ENCODE measurements at places on chromosomes 12 and 14.

GRCh38 chr12:65649126-65649525 is 175.2 kb upstream of the HMGA2 start:
- DNase-seq, result no peak

DNA sequence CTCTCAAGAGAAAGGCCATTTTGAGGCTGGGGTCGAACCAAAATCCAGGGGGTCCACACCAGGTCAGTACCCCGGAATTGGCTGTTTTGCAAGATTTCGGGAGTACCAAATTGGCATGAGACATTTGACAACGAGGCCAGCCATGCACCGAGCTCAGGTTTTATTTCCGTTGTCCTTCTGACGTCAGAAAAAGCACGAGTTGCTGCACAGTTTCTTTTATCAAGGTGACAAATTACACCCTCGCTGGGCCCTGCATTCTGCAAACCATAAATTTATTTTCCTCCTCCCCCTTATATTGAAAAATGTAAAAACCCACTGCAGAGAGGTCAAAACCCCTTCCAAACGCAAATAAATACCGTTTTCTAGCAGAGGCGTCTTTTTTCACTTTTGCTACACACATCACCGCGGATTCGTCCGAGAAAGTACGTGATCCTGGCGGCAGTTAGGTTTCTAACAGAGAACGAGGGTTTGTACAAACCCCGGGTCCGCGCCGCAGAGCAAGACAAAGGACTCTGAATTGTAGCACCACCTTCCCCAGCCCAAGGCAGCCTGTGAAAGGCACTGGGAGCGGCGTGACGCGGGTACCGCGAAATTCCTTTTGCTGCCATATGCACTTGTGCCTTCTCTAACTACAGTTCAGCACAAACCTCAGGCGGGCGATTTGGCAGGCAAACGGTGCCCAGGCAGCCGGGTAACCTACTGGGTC is 1.8 kb downstream of the SLC38A1 start:
- peak; percentile 33 for DNase-seq

- DNase-seq, result no peak
Observed at GRCh38 chr14:97077253-97077653, 280.1 kb downstream of the VRK1 start.

DNA sequence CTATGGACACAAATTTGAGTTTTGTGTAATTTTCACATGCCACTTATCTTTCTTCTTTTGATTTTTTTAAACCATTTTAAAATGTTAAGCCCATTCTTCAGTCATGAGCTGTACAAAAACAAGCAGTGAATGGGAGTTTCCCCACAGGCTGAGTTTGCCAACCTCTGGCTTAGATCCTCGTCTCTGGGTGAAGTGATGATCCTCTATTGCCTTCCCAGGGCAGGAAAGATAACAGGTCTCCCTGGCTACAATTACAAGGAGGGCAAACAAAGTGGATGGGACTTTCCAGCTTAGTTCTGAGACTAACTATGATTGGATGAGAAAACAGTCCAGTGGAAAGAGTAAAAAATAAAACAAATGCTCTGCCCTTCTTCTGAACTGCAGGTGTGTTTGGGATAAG is 203.7 kb downstream of the SPTSSA start:
- no peak for DNase-seq

DNA sequence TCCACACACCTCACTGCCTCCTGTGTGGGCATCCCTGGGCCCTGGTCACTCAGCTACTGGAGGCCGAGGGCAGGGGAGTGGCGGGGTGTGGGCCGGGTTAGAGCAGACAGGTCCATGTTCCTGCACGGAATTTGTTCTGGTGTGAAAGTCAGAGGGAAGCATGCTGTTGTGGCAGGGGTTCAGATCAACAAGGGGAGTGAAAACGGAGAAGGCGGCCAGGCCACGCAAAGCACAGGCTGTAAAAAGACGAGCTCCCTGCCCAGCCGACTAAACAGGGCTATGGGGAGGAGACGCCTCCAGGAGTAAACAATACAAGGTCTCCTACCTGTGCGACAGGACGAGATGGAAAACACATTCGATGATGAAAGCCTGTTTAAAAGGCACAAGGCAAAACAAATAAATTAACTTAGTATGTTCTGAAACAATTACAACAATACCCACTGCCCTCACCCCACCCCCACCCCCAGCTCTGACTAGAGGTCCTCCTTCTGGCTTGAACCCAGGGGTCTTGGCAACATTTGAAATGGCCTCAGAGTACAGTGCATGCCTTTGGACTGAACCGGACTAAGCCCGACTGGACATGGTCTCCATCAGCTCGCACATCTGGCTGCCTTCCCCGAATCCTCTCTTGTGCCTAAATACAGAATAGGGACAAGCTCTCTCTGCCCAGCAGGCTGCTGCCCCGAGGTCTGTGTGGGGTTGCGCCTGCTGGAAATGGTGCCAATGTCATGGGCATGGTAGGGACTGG is 274.9 kb upstream of the DIO3 start:
- DNase-seq, result no peak

- no peak for DNase-seq
Observed at GRCh38 chr12:16523284-16523950, 82.5 kb downstream of the LMO3 start.

- no peak for DNase-seq
Observed at GRCh38 chr14:106209755-106210154, 683.4 kb downstream of the TMEM121 start.

DNA sequence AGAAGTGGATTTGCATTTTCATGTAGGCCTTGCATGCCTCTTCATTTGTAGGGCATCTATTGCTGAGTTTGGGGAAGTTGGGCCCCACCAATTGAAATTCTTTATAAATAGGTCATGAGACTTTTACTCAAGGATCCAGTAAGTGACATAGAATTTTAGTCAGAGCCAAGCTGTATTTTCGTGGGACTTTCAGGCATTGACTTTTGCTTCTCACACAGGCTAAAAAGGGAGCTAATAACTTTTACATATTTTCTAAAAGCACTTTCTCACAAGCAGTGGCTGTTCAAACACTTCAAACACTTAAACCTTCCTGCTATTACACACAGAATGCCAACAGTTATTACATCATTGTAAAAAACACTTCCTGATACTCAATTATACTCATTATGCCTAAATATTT is 260.5 kb downstream of the MSRB3 start:
- no peak for DNase-seq

- DNase-seq, result no peak
Observed at GRCh38 chr12:120721866-120722265, 3.8 kb upstream of the ACADS start.

DNA sequence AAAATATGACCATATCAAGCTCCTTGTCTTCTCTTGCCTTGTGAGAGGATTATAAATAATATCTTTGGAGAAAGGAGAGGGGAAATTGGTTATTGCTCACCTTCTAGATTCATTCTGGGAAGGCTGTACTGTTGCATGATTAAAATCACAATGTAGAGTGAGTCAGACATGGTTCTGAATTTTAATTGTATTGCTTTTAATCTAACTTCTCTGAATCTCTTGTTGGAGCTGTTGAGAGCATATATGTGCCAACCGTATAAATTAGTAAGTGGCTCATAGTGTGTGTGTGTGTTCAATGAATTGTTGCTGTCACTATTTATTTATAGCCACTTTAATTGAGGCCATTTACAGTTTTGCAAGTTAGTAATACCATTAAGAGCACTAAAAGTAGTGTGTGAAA is 56.1 kb downstream of the KCNJ8 start:
- DNase-seq, result no peak

- DNase-seq, result no peak
Observed at GRCh38 chr14:91723501-91723900, 8.4 kb downstream of the CATSPERB start.

DNA sequence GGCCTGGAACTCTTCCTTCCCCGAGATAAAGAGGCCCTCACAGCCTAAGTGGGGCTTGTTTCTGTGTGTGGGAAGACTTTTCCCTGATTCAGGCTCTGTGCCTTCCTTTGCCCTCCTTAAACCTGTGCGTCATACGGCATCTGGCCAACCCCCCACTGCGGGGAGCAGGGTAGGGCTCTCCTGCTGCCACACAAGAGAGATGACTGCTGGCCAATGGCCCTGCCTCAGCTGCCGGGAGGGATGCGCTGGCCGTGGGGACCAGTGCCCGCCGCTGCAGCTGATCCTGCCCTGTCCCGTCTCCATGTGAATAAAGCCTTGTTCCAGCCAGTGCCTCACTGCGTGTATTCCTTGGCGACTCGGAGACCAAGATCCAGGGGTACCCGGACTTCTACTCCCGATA is 42.5 kb upstream of the BEGAIN start:
- no peak for DNase-seq

DNA sequence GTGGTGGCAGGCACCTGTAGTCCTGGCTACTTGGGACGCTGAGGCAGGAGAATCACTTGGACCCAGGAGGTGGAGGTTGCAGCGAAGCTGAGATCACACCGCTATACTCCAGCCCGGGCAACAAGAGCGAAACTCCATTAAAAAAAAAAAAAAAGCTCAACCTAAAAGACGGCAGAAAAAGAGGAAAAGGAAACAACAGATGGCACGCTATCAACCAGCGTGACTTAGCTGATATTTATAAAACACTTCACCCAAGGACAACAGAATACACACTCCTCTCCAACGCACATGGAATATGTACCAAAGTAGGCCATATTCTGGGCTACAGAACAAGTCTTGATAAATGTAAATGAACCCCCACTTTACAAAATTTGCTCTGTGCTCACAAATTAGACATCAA is 34.0 kb upstream of the CLMN start:
- no peak for DNase-seq

DNA sequence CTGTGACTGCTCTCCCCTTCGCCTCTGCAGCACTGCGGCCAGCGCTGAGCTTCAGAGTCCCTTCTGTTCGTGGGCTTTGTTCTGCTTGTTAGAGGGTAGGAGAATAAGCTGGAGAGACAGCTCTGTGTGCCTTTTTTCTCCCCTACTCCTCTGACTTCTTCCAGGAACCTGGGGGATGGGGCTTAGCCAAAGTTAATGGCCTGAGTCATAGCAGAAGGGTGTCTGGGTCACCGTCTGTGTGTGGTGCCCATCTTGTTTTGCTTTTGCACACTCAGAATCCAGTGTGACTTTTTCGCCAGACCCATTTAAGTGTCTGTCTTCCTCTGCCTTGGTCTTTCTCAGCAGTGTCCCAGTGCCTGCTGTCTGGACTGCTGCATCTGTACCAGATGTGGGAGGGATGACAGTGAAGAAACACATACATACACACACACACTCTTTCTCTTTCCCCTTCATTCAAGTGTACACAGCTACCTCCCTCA is 3.0 kb downstream of the KIF5A start:
- DNase-seq, result no peak

GRCh38 chr12:115013236-115013981 is 329.4 kb upstream of the TBX3 start:
- DNase-seq, result no peak

DNA sequence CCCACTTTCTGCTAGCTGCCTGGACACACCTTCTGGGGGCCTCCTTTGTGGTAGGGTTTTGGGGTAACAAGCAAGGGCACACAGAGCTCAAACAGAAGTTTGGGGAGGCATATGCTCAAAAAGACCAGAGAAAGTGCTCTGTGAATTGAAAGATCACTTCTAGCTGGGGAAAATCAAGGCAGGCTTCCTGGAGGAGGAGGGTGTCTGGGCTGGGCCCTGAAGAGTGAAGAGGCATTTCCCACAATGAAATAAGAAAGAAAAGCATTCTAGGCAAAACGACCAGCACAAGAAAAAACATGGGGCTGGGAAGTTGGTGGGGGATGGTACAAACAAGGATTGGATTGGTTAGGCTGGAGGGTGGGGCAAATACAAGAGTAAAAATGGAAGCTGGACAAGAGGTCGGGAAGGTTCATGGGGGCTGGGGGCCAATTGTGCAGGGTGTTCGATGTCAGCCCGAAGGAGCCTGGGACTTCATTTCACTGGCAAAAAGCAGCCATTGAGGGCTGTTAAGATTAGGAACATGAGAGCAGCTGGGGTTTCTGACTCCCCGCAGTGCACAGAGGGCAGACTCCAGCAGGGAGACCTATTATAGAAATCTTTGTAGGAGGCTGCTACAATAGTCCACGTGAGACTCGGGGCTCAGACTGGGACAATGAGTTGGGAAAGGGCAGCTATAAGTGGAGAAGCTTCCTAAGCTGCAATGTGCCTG is 51.5 kb upstream of the CMKLR1 start:
- DNase-seq, result no peak

DNA sequence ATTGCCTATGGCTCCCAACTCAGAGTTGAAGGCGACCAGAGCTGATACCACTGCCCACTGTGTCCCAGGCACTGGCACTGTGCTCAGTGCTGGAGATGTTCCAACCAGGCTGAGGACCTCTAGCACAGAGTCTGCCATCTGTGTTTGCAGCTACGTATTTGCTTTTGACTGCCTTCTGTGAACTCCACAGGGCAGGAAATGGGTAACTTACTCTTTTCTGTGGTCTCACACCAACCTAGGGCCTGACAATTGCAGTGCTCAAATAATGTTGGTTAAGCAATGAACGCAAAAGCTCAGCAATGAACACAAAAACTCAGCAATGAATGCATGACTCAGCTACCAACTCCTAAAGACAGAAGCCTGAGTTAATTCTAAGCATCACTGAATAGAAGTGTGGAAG is 202.8 kb downstream of the NUAK1 start:
- no peak for DNase-seq

DNA sequence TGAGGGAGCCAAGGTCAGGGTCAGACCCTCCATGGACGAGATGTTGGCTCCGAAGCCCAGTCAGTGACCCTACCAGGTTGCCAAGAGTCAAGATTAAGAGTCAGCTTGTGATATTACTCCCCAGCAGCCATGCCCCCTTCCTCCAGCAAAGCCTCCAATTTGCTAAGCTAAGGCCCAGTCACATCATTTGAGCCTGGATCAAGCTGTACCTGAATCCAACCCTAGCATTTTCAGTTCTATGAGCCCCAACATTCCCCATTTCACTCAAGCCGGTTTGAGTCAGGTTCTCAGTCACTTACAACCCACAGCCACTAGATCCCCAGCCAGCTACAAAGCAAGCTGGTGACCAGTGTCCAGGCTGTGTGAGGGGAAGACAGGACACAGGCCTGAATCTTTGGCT is 49.9 kb downstream of the SCARB1 start:
- DNase-seq, result no peak

DNA sequence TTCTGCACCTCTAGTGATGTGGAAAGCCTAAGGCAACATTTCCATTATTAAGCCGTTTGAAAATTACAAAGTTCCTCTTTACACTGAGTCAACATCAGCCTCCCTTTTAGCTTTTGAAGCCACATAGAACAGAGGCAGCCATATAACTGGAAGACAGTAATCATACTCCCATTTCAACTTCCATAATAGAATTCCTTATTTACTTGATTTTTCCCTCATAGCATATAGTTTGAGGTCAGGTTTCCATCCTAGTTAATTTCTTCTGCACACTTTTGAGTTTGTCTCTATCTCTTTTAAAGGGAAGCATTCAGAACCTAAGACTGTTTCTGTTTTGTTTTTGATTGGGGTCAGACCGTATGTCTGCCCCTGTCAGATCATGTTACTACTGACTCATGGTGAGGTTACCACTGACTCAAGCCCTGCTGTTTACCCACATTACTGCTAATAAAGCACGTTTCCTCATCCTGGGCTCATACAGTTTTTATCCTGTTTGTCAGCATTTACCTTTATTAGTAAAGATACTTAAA is 161.0 kb downstream of the SLC38A4 start:
- DNase-seq, result no peak

All from stimulated activated CD4-positive, alpha-beta T cell treated with anti-CD3 and anti-CD28 coated beads, Interleukin-15, amount 100 ng/mL, for 1 hour (primary cell).